Natural killer cell (primary cell): ENCODE measurements at places on chromosomes 4 and X. TPM values are rescaled to one million over a fixed set of nuclear protein-coding genes. Genes with fewer than 3 reads are reported as not detected.

Gene GPR82
- 0.77 TPM for total RNA-seq

Gene AADAT
- total RNA-seq, result not detected

GRCh38 chr4:24453951-24454350, 130.4 kb downstream of the DHX15 start:
- DNase-seq, result no peak
- no peaks in the 10 kb centered on the region for H3K36me3 ChIP-seq
- H3K27me3 ChIP-seq, result no peaks in the 10 kb centered on the region
- no peaks in the 10 kb centered on the region for H3K4me1 ChIP-seq
- no peak overlapping the region for H3K4me3 ChIP-seq
- no peak overlapping the region for H3K27ac ChIP-seq

DNA sequence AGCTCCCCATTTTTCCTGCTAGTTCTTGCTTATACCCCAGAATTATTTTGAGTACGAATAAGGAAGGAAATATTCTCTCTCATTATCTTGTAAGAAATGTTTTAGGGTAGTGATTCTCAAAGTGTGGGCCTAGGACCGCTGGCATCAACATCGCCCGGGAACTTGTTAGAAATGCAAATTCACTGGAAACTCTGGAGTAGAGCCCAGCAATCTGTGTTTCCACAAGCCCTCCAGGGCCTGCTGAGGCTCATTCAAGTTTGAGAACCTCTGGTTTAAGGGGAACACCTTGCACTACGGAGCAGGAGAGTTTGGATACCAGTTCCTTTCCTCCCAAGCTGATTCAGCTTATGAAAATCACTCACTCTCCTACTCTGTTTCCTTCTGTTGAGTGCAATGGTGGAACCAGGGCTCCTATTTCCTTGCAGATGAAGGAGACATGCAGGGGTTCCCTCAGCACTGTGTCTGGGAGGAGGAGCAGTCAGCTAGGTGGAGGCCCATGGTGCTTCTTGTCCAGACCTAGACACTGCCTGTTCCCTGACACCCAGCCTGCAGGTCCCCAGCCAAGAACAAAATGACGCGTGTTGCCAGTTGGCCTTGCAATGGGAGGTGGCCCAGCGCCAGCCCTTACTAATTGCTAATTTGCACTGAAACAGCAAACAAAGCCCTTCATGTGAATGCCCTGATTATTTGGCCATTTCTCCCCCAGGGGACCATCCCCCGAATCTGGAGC, 68.5 kb downstream of the CYTL1 start:
- no peak for DNase-seq
- no peaks in the 10 kb centered on the region for H3K27me3 ChIP-seq
- H3K4me3 ChIP-seq, result no peak overlapping the region
- no peaks in the 10 kb centered on the region for H3K4me1 ChIP-seq

DNA sequence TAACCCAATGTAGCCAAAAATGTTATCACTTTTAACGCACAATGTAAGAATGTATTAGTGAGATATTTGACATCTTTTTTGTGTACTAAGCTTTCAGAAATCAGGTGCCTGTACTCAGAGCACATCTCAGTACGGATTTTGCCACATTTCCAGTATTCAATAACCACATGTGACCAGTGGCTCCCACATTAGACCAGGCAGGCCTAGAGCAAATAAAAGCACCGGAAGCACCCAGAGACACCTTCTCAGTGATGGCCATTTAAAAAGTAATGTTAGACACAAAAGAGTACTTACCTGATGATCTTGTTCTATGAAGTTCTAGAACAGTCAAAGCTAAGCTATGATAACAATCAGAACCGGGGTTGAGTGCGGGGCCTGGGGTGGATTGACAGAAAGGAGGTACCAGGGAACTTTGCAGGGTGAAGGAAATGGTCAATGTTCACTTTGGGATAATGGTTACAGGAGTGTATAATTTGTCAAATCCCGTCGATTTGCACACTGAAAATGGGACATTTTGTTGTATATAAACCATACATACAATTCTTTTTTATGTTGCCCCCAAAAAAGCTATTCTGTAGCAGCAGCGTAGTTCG, 1.2 kb downstream of the CTPS2 start:
- peak overlapping the region; percentile 63 for H3K4me3 ChIP-seq
- DNase-seq, result no peak
- H3K27ac ChIP-seq, result peak overlapping the region; percentile 30
- no peaks in the 10 kb centered on the region for H3K27me3 ChIP-seq

DNA sequence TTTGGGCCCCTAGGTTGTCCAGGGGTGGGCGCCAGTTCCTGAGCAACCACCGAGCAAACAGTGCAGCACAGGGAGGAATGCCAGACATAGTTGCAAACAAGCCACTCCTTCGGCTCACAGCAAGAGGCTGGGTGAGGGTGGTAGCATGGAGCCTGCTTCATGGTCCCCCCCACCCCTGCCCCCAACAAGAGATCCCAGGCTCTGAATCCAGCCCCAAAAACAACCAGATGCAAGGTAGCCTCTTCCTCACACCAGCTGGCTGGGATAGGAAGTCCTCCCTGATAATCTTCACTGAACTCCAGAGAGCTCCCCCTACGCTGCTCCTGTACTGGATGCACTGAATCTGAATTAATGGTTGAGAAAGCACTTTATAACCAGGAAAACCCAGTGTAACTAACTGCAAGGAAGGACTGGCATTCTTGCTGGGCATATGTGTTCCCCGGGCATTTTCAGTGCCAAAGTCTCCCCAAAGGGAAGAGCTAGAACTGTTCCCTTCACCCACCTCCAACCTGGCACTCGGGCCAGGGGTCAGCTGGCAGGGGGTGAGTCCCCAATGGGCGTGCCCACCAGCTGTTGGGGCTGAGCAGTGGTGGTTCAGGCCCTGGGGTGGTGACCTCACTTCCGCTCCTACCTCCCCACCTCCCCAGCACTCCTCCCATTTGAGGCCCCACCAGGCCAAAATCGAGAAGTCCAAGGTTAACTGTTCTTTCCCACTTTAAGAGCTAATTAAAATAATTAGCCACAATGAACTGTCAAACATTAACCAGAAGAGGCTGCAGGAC, 1.5 kb downstream of the ELF4 start:
- peak overlapping the region; percentile 79 for H3K27ac ChIP-seq
- H3K4me3 ChIP-seq, result peak overlapping the region; percentile 48
- H3K36me3 ChIP-seq, result no peaks in the 10 kb centered on the region
- H3K4me1 ChIP-seq, result peaks cover 55% of the 10 kb centered on the region
- peak; percentile 65 for DNase-seq

- no peaks in the 10 kb centered on the region for H3K36me3 ChIP-seq
- H3K4me3 ChIP-seq, result peak within 1 kb of the TSS; percentile 51
- peaks cover 13% of the 10 kb centered on the region for H3K4me1 ChIP-seq
- DNase-seq, result peak; percentile 32
Measured at GRCh38 chr4:15702941-15703403, at the start of gene BST1. Gene BST1 (plus strand): TSS chr4:15703065. CDS start chr4:15703145, 80 bp downstream.

DNA sequence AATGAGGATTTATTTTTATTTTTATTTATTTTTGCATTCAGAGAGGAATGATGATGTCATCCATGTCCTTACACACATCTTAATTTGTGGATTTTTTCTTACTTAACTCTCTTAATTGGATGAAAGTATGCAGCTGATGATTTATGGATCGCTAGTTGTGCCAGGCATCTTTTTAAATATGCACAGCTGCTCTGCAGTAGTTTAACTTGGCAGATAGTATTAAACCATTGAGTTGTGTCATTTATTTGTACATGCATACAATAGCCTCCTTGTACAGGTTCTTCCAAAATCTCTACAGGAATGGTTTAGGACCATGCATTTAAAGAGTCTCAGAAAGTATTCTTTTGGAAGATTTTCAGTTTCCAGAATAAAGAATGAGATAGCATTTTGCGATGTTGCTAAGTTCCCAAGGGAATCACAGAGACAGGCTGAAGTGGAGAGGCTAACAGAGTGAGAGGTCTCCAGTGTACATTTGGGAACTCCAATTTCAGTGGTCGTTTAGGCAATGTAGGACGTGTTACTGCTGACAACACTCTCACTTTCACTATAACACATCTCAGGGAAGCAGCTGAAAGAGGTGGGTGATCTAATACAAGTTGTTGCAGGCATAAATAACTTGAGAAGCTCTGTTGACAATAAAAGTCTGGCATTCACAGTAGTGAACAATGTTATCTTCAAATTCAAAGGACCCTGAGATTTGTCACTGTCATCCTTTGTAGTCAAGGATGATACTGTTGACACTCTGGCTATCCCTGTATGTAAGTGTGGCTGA, 49.9 kb upstream of the SCRG1 start:
- H3K27ac ChIP-seq, result no peak overlapping the region
- H3K4me3 ChIP-seq, result no peak overlapping the region
- DNase-seq, result no peak
- no peaks in the 10 kb centered on the region for H3K36me3 ChIP-seq
- no peaks in the 10 kb centered on the region for H3K4me1 ChIP-seq
- H3K27me3 ChIP-seq, result no peaks in the 10 kb centered on the region

DNA sequence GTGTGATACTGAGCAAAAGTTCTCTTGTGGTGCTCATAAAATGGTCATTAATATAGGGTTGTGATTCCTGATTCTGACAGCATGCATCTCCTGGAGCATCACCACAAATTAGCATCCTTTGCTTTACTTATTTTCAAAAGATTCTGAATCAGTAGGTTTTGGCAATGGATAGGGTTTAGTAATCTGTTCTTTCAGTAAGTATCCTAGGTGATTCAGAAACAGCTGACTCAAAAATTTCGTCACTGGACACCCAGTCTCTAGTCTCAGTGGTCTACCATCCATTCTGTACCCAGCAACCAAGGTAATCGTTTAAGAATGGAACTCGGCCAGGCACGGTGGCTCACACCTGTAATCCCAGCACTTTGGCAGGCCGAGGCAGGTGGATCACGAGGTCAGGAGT, 4.1 kb downstream of the CBLL2 start:
- no peak for DNase-seq
- H3K27ac ChIP-seq, result no peak overlapping the region
- H3K4me3 ChIP-seq, result no peak overlapping the region
- H3K4me1 ChIP-seq, result no peaks in the 10 kb centered on the region
- H3K27me3 ChIP-seq, result no peaks in the 10 kb centered on the region

- H3K27ac ChIP-seq, result no peak overlapping the region
- H3K36me3 ChIP-seq, result no peaks in the 10 kb centered on the region
Measured at GRCh38 chr4:4492161-4492847, 49.5 kb downstream of the STX18 start.
